ENCODE measurements at places on chromosomes 1 and 21.

- no peak for DNase-seq
Measured at GRCh38 chr1:179883745-179884138, 1.7 kb downstream of the TOR1AIP1 start.

- no peak for DNase-seq
Measured at GRCh38 chr1:6185635-6186382, 5.7 kb upstream of the CHD5 start.

DNA sequence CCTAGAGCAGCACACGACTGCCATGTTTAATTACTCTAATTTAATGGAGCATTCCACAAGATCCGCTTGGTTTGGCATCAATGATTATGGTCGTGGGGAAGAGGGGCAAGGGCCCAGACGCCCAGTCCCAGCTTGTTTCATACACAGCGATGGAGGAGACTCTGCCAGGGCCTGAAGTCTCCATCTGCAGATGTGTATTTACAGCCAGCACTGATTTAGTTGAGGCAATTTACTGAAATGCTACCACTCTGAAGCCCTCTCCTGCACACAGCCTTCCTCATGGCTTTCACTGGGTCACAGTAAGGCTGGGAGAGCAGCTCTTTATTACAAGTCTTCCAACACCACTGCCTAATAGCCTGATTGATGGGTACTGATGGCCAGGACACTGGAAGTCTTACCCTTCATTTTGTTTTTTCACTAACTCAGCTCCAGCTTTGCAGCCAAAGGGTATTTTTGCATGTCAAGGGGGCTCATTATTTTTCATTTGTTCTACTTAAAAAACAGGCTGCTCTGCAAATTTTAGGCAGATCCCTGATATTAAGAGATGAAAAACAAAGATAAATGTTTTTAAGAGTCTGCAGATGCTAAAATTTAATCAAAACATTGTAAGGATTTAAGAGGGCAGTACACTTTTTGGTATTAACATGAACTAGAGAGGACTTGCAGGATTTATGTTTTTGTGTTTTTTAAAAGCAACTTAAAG, 236.3 kb downstream of the SIPA1L2 start:
- no peak for DNase-seq

GRCh38 chr1:8456991-8457390, 139.1 kb downstream of the SLC45A1 start:
- no peak for DNase-seq

- DNase-seq = peak; percentile 43
Measured at GRCh38 chr1:4974981-4975685, 320.7 kb downstream of the AJAP1 start.

DNA sequence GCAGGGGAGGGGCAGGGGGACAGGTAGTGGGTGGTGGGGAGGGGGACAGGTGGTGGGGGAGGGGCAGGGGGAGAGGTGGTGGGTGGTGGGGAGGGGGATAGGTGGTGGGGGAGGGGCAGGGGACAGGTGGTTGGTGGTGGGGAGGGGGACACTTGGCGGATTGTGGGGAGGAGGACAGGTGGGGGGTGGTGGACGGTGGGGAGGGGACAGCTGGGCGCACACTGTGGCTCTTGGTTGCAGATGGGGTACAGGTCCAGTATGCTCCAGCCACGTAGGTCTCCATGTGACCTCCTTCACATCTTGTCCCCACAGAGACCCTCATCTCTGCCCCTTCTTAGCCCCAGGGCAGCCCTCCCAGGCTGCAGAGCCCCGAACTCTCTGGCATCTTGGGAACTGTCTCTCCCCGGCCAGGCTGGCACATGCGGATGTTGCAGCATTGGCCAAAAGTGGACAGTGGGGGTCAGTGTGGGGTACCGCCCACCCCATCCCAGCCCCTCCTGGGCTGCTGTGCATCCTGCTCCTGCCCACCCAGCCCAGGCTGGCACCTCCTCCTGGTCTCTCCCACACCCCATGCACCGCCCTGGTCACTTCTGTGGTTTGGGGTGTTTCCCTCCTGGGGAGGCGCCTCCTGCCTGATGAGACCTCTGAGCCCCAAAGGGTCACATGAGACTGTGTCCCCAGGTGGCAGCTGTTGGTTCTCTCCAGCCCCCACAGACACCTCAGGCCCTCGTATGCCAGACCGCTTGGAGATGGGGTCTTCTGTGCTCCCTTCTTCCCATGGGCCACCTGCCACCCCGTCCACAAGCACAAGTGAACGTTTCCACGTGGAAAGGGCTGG, 7.6 kb upstream of the SLC19A1 start:
- no peak for DNase-seq

GRCh38 chr1:32307324-32307723, 15.4 kb downstream of the HDAC1 start:
- no peak for DNase-seq

- DNase-seq = peak; percentile 71
Measured at GRCh38 chr1:35707601-35708440, 10.9 kb downstream of the C1orf216 start.

- DNase-seq = peak; percentile 83
Measured at GRCh38 chr21:20997636-20998455, at the start of gene NCAM2. Gene NCAM2 (plus strand): TSS chr21:20998409.

GRCh38 chr21:17732306-17732705, 86.8 kb downstream of the C21orf91 start:
- DNase-seq = no peak

- no peak for DNase-seq
Measured at GRCh38 chr1:213260311-213261075, 209.5 kb downstream of the RPS6KC1 start.

- no peak for DNase-seq
Measured at GRCh38 chr1:4393191-4393590, 261.2 kb upstream of the AJAP1 start.

DNA sequence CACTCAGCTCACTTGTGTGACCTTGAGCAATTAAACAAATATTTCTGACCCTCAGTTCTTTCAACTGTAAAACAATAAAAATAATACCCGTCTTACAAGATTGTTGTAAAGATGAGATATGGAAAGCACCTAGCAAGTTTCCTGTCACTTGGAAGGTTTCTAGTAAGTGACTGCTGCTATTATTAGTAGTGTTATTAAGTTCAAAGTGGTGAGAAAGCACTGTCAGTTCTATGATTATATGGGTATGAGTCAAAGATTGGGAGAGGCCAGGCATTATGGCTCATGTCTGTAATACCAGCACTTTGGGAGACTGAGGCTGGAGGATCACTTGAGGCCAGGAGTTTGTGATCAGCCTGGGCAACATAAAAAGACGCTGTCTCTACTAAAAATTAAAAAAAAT, 145.4 kb downstream of the C1orf21 start:
- DNase-seq = no peak

- DNase-seq = no peak
Measured at GRCh38 chr1:77718181-77718580, 35.7 kb upstream of the ZZZ3 start.

DNA sequence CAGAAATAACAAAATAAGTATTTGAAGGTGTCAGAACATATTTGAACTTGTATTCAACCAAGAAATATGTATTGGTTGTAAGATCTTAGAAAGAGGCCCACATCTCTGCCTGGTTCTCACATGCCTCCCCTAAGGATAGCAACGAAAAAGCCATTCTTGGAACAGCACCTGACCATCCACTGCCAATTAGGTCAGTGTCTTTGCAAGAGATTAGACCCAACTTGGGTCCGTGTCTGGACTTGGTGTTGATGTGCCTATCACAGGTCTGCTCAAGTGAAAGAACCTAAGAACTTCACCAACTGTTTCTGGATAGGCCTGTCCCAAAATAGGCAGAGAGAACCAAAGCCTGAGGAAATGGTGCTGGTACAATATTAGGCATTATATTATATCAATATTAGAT, 46.0 kb upstream of the COG2 start:
- DNase-seq = no peak

DNA sequence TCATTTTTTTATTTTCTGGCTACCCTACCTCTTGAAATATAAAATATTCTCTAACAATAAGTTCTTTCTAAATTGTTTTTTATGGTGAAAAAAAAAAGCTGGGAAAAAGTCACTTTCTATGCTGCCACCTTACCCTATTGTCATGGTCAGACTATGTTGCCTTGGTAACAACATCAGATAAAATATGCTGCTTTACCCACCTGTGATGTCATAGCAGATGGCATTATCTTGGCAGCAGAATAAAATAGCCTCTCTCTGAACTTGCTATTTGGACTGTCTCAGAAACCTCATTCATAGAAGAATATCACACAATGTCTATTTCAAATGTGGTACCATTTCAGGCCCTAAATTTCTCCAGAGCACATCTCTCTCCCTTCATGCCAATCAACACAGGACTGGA, 69.6 kb upstream of the SGIP1 start:
- DNase-seq = no peak

DNA sequence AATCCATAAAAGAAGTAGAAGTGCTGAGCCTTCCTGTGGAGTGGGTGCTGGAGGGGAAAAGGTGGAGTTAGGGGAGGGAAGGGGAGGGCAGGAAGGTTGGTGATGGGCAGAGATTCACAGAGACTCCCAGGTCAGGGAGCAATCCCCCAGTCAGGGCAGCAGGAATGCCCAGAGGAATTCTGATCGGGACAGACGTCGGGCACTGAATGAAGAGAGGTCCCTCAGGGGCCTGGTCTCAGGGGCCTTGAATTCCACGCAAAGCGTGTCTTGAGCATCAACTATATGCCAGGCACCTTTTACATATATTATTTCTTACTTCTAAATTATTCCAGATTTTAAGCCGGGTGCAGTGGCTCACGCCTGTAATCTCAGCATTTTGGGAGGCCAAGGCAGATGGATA, 7.2 kb upstream of the PADI1 start:
- DNase-seq = peak; percentile 36

DNA sequence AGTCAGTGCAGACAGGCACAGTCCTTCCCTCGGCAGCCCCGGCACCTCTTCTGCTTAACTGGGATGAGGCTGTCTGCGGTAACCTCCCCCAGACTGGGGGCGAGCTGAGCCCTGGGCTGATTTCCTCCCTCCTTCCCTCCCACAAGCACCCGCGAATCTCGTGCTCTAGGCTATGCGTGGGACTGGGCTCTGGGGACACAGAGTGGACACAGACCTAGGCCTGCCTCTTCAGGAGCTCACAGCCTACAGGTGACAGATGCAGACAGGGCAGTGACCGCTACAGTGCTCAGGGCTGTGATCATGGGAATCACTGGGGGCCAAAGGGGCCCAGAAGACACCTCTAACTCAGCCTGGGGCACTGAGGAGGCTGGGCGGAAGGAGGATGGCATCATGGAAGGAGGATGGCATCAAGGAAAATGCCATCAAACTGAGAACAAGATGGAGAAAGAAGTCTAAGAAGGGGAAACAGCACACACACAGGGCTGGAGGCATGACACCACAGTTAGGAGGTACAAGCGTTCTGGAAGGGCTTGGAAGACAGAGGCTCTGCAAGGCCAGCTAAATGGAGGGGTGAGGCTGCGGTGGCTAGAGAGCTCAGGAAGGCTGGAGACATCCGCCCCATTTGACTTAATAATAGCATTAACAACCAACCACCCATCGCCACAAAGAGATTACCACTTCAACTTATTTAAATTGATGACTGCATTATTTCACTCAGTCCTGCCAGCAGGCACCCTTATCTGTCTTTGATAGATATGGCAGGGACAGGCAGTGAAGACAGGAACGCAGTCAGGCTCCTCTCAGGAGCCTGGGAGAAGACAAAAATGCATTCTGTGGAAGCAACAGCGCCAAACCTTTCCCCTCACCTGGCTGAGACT, 4.2 kb downstream of the TTC39A start:
- no peak for DNase-seq

GRCh38 chr1:161077426-161077825, 7.7 kb upstream of the ARHGAP30 start:
- DNase-seq = no peak

DNA sequence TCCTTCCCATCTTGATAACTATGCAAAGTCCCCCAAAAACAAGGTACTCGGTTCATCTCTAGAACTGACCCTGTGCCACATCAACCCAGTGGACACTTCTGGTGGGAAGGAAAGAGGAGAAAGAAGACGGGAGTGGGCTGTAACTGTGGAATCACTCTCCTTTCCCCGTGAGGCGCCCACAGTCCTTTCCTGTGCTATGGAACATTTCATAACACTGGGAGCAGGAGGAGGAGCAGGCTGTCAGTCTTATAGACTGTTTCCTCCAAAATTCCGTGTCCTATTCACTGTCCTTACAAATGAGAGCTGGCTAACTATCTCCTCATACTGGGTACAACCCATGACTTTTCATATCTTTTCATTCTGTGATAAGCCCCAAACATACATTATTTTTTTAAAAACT, 40.7 kb downstream of the PLEKHA6 start:
- DNase-seq = no peak

DNA sequence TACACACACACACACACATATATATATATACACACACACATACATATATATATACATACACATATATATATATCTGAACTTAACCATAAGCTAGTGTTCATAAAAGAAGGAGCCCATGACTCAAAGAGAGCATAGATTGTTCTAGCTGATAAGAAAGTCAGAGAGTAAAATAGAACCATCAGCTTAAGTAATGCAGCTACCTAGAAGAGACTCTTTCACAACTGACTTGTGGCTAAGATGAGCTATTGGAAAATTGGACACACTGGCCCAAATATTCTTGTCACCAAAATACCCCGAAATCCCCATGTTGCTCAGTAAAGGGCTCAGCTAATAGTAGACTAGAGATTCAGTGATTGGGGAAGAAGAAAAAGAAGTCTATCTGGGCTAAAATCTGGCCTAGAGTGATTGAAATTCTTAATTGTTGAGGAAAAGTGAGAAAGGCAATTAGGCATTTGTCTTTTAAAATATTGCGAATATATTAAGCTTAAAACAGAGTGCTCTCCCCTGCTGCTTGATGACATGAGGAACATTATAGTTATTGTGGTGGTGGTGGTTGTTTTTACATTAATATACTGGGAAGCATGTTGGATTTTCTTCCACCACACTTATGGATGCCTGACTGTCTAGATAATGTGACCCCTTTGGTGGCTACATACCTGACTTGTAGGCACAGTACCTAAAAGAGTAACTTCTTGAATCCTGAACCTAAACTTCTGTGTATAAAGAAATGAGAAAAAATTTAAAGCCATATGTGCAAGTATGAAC, 6.3 kb downstream of the SLAMF1 start:
- no peak for DNase-seq

DNA sequence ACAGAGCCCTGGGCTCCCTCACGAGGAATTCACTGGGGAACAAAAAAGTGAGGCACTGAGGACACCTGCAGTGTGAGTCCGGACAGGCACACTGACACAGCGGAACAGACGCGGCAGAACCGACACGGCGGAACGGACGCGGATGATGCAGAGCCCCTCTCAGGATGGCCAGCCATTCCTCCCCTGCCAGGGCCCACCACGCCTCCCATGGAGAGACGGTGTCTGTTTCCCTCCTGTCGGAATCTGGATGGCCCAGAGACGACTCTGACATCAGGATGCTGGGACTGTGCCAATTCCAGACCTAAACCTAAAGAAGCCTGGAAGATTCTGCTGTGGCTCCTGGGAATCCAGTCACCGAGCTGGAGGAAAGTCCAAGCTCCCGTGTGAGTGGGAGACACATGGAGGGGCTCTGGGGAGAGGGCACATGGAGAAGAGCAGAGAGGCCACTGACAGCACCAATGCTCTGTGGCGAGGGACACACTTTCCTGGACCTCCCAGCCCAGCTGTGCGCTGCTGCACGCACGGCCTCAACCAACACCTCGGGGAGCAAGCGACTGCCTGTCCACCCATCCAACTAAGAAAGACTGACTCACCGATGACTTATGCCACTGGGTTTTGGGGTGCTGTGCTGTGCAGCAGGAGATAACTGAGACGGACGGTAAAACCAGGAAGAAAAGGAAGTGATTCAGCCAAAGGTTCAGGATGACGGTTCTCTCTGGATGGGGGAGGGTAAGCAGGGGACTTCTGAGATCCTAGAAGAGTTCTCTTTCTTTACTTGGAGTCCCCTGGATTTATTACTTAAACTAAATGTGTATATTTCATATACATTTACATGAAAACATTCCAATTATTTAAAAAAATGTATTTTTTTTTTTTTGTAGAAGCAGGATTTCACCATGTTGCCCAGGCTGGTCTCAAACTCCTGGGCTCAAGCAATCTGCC, 23.3 kb downstream of the ZBTB17 start:
- DNase-seq = no peak
